ENCODE measurements at places on chromosomes 4 and X.

DNA sequence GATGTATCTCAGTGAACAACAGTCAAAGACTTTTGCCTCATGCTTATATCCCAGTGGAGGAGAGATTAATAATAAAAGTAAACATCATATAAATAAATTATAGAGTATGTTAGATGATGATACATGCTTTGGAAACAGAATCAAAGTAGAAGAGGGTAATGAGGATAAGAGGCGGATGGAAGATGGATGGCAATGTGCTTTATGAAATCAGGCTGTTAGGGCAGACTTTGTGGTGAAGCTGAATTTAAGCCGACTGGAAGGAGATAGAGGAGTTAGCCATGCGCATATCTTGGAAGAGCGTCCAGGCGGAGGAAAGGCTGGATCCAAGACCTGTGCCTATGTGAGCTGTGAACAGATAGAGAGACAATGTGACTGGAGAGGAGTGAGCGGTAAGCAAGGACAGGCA, 74.9 kb upstream of the GUCY1A1 start:
- DNase-seq, result no peak

- no peak for DNase-seq
Measured at GRCh38 chr4:83605744-83606172, 69.8 kb downstream of the GPAT3 start.

- no peak for DNase-seq
Measured at GRCh38 chr4:74793757-74794381, 454 bp downstream of the BTC start.

- DNase-seq, result no peak
Measured at GRCh38 chr4:156901871-156902270, 69.7 kb downstream of the PDGFC start.

GRCh38 chrX:46693149-46693548, 65.8 kb downstream of the SLC9A7 start:
- DNase-seq, result no peak

- no peak for DNase-seq
Measured at GRCh38 chr4:140901736-140902336, 145.7 kb upstream of the TBC1D9 start.

DNA sequence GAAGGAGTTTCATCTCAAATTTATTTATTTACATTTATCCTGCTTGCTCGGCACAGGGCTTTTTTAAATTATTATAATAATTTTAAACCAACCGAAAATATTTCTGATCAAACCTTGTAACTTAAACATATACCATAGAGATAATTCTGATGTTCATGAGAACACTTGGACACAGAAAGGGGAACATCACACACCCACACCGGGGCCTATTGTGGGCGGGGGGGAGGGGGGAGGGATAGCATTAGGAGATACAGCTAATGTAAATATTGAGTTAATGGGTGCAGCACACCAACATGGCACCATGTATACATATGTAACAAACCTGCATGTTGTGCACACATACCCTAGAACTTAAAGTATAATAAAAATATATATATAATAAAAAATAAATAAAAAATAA, 2.9 kb downstream of the ANXA5 start:
- no peak for DNase-seq

GRCh38 chr4:87566276-87566675, 37.1 kb upstream of the SPARCL1 start:
- DNase-seq, result no peak

DNA sequence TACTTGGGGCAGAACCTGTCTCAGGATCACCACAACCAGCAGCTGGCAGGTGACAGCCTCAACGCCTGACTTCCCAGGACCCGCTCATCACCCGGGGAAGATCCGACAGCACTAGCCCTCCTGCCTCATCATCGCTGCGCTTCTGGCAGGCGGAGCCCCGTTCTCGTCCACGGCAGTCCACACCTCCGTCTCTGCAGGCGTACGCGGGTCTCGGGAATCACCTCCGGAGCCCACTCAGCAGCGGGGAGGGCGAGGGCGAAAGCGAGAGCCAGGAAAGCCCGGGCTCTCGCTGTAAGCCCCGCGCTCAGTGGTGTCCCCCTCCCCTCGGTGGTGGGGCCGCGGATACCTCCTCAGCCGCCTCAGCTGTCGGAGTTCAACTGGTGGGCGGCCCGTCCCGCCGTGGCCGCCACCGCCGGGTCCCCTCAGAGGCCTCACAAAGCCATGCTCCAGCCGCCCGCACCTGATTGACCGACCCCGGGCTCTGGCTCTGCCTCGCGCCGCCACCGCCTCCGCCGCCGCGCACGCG, 518 bp upstream of the CNKSR2 start:
- no peak for DNase-seq

DNA sequence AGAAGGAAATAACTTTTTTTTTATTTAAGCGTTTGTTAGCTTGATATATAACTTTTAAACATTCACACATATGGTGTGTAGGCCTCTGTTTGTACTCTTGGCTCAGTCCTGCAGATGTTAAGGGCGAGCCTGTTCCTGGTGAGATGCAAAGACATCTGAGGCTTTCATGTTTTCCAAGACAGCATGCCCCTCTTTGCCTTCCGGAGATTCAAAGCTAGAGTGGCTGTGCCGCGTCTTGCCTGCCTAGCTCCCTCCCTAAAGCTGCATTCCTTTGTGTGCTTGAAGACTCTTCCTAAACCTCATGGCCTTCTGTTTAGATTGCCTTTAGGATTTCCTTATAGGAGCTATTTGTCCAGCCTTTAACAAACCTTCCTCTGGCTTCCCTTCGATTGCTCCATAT, 67.1 kb downstream of the MID1IP1 start:
- no peak for DNase-seq

GRCh38 chrX:138082896-138083295, 517.0 kb downstream of the ZIC3 start:
- DNase-seq, result no peak

GRCh38 chr4:174490451-174490961, 31.8 kb downstream of the HPGD start:
- no peak for DNase-seq

GRCh38 chr4:23373261-23373660, 516.6 kb downstream of the PPARGC1A start:
- no peak for DNase-seq

GRCh38 chrX:33725535-33726210, 406.4 kb downstream of the FAM47A start:
- no peak for DNase-seq

DNA sequence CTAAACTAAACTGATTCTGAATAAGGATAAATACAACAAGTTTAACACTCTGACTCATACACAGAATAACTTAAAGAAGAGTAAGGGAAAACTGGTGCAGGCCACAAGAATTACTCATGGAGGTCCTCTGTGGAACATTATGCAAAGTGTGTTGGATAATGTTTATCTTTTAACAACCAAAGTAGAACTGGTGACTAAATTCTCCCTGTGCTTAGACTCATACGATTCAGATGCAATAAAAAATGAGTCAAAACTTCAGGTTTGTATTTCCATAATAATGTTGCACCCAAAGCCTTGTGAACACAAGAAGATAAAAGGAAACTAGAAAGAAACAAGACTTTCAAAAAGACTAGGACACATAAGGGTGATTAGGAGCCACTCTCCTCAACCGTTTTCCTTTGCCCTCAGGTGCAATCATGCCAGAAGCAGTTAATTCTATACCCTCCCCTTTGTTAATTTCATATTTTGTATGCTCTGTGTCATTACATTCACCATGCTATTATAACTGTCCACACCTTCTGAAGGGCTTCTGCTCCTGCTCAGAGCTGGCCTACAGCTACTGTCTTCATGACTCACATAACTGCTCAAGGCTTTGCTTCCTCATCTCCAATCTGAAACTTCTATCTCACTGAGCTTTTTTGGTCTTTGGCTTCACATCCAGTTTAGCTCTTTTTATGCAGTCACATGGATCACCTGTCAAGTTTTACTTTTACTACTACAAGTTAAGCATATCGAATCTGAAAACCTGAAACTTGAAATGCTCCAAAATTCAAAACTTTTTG, 60.2 kb downstream of the KCNIP4 start:
- DNase-seq, result no peak

DNA sequence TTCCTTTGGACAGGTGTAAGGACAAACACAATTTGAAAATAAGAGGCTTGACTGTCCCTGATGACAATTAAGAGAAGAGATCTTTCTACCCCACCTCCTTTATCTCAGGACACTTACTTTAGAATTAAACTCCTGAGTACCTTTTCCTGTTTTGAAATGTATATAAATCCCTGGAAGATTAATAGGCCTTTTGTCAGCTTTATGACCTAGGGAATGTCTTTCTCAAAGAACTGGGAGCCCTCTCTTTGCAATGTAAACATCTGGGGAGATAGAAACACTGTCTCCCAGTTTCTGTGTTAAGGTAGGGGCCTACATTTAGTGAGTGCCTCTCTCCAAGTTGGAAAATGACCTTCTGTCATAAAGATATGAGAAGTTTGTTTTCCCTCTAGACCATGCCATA, 31.7 kb downstream of the AGA start:
- DNase-seq, result no peak

- no peak for DNase-seq
Measured at GRCh38 chrX:132044953-132045352, 21.9 kb downstream of the STK26 start.

GRCh38 chr4:335515-335914, 2.1 kb upstream of the ZNF141 start:
- no peak for DNase-seq

- DNase-seq, result no peak
Measured at GRCh38 chrX:123993904-123994635, 32.6 kb downstream of the STAG2 start.

DNA sequence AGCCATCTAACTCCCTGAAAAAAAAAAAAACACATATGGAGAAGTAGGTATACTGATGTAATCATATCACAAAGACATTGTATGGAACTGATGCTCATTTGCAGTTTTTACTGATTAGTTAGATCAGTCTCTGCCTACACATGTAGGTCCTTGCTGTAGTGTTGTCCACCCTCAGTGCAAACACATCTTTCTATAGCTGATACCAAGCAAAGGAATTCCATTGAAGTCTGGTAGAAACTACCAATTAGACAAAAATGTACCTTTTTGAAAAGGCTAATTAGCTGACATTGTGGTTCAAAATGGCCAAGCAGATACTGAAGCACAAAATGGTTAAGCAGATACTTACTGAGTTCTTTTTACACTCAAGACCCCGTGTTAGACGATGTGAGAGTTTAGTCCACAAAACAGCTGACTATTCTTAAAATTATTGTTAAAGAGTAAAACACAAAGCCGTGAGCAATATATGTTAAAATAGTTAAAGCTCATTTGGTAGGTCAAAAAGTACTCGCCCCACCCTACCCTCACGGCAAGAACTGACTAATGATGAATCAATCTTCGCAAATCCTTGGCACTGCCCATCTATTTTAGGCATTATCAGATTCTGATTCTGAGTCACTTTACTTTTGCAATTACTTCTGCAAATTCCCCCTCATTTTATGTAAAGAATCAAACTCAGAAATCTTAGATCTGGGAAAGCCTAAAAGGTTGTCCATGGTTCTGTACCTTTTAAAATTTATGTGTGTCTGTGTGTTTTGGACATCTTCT, 40.4 kb downstream of the COL4A6 start:
- no peak for DNase-seq

DNA sequence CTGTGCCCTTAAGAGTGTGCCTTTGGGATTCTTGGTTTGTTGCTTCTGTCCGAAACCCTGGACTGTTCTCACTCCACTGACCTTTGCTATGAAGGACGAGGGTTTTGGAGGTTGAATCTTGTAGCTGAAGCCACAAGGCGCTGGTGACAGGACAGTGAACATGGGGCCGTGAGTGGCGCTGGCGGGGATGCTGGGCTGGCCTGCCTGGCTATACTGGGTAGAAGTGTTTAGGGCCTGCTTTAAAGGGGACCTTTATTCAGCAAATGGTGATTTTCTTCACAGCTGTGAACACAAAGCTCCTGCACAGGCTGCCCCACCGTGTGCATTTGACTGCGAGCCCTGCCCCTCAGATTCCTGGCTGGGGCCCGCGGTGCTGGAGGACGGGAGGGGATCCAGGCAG, 27.1 kb upstream of the TADA2B start:
- DNase-seq, result no peak

DNA sequence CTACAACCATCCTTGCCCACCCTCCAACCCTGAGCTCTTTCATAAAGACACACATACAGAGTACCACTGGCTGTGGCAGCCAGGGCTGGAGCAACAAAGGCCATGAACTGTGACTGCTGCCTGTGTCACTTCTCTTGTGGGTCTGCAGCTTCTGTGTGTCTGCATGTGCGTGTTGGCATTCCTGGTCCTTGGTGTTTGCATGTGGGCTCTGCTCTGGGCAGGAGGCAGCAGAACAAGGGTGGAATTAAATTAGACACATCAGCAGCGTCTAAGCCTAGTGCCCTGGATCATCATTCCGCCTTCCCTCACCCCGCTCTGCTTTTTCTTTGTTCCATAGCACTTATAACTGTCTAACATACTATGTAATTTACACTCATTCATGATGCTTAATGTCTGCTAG, 157.7 kb downstream of the MGST2 start:
- no peak for DNase-seq

DNA sequence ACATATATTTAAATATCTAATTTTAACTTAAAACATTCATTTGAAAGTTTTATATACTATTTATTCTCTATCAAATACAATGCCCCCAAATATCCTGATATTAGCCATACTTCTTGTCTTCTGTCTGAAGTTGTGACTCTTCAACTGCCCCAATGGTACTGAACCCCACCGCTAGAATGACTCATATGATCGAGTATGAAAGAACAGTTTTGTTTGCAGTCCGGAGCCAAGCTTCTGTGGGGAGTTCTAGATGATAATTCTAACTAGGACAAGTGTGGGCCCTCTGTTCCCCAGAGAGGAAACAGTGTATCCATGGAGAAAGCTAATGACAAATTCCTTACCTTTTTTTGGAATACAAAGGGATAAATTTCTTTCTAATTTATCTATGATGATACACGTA, 24.7 kb upstream of the CT47A1 start:
- no peak for DNase-seq

DNA sequence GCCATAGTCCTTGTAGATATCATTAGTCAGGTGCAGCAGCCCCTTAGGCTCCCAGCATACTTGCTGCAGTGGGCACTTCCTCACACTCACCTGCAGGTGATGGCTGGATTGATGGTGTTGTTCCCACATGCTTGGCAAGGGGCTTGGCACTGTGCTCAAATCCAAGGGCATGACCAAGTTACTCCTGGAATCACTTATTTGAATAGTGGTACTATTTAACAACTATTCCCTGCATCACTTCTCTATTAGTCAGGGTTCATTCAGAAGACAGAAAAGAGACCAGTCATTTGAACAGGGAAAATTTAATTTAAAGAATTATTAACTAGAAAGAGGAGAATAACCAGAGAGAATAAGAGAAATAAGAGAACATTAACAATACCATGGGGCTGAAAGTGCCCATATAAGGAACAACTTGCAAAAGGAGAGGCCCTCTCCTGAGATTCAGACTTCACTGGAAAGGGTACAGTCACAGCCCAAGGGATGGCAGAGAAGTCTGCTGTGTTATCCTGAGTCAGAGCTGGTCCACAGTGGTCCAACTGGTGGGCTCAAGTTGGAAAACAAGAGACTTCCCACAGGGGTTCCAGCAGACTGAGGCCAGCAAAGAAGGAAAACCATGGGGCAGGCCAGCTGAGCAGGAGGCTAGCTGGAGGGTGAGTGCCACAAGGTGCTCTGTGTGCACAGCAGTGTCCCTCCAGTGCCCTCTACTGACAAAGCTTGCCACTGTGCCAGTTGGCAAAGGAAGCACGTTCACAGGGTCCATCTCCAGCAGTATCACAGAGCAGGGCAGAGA, 9.8 kb downstream of the SPP1 start:
- no peak for DNase-seq

Measured in NCI-H1048 (cell line).